ENCODE measurements at places on chromosomes 5 and 9. TPM values are rescaled to one million over a fixed set of nuclear protein-coding genes. Genes with fewer than 3 reads are reported as not detected.

ANGPTL2 gene
- total RNA-seq = not detected

CDKN2B-AS1 gene
- 5.1 TPM for total RNA-seq

GRCh38 chr5:82156874-82157273 lies 121.3 kb downstream of the RPS23 start:
- DNase-seq = no peak

FCN2 gene
- not detected for total RNA-seq

SLC34A1 gene
- 2.1 TPM for total RNA-seq

CNOT6 gene
- total RNA-seq = 37.5 TPM

- DNase-seq = no peak
Measured at GRCh38 chr9:89880721-89881120, 275.9 kb downstream of the GADD45G start.

GRCh38 chr9:133247632-133248031 lies 27.4 kb downstream of the ABO start:
- DNase-seq = no peak

DNA sequence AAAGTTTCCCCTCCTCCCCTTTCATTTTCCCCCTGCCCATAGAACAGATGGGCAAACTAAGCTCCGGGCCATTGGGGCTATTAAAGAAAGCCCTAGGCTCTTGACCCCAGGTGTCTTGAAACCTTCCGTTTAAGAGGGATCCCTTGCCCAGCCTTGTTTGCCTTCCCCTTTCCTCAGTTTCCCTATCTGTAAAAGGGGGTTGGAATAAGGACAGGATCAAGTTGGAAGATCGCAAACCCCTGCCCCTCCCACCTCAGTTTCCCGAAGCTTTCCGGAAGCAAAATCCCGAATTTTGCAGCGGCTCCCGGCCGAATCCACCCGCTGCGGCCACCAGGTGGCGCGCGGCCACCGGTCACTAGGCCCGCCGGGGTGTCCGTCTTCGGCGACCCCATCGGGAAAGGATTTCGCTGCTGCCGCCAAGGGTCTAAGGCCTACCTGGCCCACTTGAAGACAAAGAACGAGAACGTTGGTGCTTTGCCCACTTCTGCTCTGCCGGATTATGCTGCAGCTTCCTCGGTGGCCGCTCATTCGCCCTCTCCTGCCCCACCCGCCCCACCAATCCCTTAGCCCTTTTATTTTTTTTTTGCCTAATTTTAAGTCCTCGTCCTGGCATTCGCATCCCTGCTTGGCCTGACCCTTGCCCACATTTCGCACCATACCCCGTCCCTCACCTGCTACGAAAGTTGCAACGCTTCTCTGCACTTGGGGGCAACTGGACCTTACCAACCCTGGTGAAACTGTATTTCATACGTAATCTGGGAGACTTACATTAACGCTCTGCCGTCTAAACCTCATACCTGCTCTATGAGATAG lies 962 bp upstream of the NR6A1 start:
- DNase-seq = peak; percentile 62

IL9 gene
- not detected for total RNA-seq

GRCh38 chr9:125131778-125132177 lies 11.6 kb downstream of the SCAI start:
- no peak for DNase-seq

SNX18 gene
- total RNA-seq = 26.2 TPM

ISCA1 gene
- 21.2 TPM for total RNA-seq

DNA sequence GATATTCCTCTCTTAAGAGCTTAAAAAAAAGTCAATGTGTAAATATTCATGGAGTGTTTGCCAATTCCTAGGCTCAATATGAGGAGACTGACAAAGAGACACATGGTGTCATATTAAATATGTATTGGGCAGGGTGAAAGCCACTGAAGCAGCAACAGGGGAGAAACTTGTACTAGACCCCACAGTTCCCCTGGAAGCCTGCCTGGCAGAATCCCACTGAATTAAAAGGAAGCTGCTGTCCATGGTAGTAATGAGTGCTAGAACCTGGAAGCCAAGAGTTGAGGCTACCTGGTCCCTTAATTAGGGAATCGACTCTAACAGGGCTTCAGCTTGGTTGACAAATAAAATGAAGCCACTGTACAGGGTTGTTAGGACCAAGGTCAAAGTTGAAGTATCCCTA lies 129.4 kb upstream of the GPR151 start:
- no peak for DNase-seq

DNA sequence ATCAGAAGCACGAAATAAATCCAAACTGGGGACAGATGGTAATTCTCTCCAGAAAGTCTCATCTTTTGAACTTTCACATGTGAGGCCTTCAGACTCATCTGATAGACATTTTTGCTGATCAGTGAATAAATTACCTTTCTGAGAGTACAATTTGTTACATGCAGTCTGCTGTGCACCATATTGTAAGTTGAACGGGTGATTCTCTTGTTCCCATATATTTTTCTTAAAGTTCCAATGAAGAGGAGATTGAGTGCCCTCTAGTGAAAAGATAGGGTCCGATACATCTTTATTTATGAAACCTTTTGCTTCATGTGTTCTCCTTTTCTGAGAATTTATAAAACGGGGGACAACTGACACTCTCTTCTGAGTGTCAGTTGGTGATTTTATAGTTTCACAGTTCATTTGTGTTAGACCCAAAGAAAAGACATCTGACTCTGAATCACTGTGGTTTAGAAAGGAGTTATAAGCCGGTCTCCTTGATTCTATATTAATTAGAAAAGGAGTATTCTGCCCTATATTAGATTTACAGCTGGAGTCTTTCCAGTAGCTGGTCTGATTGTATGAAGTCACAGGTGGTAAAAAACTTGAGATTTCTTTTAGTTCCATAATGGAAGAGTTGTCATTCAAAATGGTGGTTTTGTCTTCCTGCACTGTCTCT lies 30.4 kb downstream of the GNG10 start:
- no peak for DNase-seq

DNA sequence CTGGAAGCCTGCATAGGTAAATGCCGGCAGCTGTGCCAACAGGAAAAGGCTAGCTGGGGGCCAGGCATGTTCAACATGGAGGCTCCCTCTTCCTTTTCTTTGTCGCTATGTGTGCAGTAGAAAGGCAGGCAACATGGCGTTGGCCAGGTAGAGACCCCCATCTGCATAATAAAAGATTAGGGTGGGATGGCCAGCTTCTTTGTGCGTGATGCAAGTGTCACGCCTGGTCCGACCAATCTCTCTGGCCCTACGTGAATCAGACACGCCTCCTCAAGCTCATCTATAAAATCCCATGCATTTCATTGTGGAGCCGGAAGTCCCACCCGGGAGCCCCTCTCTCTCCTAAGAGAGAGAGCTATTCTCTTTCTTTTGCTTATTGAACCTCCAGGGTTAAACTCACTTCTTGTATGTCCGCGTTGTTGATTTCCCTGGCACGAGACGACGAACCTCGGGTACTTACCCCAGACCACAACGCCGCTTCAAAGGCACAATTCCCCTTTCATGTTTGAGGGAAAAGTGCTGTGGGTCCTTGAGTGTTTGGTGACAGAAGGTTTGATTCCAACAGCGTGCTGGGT lies 25.0 kb upstream of the C5orf47 start:
- DNase-seq = no peak

GRCh38 chr5:122367456-122367855 lies 55.4 kb downstream of the SNCAIP start:
- DNase-seq = no peak

GRCh38 chr5:149264439-149265067 lies 7.1 kb upstream of the AFAP1L1 start:
- DNase-seq = peak; percentile 60

GRIN3A gene
- not detected for total RNA-seq

Data from activated naive CD8-positive, alpha-beta T cell treated with anti-CD3 and anti-CD28 coated beads, Interleukin-2, amount 10 ng/mL, durations not matched to agents 7 days and 5 days (primary cell).